T-helper 22 cell (primary cell): ENCODE measurements at places on chromosomes 3 and 15.

- no peak for DNase-seq
Measured at GRCh38 chr15:93929375-93930094, 301.8 kb upstream of the MCTP2 start.

DNA sequence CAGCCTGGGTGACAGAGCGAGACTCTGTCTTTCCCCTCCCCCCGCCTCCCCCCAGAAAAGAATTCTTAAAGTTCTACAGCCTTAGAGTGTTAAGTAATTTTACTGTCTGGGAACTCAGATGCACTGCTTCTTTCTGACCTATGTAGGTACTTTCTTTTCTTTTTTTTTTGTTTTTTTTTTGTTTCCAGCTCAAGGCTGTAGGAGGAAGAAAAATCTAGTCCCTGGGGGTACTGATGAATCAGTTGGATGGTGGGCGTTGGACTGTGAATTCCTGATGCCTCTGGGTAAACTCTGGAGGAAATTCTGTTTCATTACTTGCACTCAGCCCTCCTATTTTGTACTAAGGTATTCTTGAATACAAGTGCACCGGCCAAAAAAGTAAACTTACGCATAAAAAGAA is 10.8 kb downstream of the GHRL start:
- DNase-seq = no peak

DNA sequence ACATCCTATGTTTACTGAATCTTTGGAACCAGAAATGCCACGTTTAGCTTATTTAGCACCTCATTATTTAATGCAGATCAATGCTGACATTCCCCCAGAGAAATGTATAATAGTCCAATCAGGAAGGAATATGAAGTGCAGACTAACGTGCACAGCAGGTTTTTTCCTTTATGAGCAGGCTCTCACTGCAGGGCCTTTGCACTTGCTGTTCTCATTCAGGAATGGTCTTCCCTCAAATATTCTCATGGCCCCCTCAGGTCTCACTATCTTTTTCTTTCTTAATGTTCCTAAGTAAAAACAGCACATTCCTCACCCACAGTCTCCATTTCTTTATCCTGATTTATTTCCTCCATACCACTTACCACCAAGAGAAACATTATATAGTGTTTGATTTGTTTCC is 174.6 kb downstream of the FOXP1 start:
- no peak for DNase-seq

- no peak for DNase-seq
Measured at GRCh38 chr3:178277605-178278004, 258.6 kb upstream of the KCNMB2 start.

GRCh38 chr3:39284457-39284881 is 4.6 kb upstream of the CX3CR1 start:
- DNase-seq = no peak

DNA sequence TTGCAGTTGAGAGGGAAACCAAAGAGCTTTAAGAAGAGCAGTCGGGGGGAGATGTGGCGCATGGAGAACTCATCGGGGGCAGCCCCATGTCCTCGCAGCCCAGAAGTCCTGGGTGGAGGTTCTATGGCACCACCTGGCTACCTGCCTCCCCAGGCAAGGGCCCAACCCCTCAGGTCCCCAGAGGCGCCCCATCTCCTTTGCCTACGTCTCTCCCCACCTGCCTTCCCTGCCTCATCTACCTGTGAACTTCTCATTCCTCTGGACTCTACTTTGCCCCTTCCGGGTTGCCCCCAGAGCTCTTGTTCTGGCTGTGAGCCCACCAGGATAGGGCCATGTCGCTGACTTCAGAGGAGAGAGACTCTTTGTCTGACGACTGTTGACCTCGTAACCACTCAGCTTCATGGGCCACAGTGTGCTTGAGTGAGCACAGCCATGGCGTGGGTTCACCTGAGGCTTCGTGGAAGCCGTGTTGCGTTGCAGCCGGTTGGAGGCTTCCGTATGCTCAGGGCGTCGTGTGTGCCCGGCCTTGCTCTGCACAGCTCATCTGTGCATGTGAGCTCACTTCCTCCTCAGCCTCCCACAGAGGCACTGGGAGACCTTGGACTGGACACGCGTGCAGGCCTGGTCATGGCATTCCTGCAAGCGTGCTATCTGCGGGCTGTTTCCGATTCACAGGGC is 13.4 kb downstream of the APBA2 start:
- DNase-seq = no peak

DNA sequence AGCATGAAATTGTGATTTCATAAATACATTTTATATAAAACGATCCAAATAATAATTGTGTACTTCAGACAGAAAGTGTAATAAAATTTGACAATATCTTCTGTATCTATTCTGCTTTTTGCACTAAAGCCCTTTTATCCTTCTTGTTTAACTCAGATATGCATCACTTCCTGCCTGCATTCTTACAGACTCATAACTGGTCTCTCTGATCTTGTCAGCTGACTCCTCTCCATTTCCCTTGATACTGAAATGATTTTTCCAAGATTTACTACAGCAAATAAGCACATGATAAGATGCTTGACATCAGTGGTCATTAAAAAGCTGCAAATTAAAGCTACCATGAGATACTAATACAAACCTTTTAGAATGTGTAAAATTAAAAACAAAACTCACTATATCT is 25.3 kb upstream of the SI start:
- no peak for DNase-seq

GRCh38 chr3:71511037-71511436 is 72.5 kb downstream of the FOXP1 start:
- no peak for DNase-seq

- DNase-seq = no peak
Measured at GRCh38 chr3:36193448-36193847, 186.9 kb upstream of the STAC start.

DNA sequence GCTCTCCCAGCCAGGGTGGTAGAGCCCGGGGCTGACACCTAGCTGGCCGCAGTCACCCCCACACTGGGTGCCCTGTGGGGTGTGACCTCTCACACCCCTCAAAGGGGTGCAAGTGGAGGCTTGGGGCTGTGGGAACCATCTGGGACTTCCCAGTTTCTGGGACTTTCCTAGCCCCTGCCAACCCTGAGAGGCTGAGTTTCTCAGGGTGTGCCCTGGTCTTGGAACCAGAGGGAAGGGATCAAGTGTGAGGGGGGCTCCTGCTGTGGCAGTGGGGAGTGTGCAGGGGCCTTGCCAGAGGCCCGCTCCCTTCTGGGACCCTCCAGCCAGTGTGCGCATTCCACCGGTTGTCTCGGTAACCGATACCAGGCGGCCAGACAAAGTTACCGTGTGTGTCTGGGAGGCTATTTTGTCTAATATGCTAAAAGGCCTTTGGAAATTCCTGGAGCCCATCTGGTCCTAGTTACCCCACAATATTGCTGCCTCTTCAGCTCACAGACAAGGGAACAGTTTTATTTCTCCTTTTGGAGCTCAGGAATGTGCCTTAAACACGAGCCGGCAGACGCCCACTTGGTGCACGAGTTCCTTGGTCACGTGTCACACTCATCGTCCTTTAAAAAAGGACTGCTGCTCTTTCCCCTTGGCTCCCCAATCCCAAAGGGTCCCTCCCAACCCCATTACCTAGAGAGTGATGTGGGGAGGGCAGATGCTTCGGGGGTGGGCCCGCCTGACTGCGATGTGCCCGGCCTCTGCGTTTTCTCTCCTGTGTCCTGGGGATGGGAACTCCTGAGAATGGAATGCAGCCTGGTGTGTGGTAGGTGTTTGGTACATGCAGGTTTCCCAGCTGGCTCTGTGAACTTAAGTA is 33.2 kb downstream of the HDAC11 start:
- DNase-seq = no peak

GRCh38 chr15:86247249-86247955 is 167.7 kb downstream of the AGBL1 start:
- no peak for DNase-seq

DNA sequence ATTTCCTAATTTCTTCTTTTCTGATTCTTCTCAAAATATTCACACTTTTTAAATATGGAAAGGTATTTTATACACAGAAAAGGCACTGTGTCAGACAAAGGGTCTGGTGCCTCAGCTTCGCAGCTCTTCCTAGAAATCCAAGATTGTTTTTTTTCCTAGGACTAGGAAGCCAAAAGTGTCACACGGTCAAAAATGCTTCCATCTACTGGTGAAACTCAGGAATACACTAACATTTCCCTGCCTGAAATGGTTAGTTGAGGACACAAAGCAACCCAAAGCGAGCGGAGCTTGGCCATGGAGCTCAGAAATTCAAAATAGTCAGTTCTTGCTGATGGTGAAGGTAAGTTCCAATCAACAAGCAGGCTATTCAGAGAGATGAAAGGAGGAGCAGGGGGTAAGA is 426.5 kb upstream of the RASGRP1 start:
- no peak for DNase-seq

DNA sequence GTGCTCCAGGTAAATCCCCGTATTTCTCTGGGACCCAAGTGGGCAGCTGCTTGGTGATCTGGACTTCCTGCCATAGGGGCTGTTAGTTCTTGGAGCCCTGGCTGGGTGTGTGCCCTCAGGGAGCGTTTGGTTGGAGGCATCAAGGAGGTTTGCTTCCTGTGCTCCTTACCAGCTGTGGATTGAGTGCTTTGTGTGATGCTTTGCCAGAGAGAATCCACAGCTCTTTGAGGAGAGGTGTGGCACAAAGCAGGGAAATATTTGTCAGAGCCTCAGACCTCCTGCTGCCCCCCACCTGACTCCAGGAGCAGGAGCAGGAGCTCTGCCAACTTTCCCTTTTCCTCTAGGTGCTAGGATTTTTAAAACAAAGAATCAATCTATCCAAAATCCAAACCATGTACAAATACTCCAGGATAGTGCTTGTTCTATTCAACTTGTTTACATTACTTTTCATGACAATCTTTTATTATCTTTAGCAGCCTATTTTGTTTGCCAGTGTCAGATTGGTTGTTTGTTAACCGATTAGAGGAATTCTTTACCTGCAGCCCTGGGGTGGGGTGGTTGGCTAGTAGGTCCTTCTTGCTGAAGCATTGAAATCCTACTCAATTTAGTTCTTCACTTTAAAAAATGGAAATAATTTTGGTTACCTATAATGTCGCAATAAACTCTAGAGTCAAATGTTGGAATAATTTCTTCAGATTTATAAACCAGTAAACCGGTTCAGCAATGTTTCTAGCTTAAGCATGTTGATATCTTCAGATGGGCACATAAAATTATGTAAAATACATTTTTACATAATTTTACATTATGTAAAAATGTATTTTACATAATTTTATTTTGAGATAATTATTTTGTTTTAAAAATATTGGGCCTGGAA is 2.5 kb downstream of the CTDSPL start:
- no peak for DNase-seq

DNA sequence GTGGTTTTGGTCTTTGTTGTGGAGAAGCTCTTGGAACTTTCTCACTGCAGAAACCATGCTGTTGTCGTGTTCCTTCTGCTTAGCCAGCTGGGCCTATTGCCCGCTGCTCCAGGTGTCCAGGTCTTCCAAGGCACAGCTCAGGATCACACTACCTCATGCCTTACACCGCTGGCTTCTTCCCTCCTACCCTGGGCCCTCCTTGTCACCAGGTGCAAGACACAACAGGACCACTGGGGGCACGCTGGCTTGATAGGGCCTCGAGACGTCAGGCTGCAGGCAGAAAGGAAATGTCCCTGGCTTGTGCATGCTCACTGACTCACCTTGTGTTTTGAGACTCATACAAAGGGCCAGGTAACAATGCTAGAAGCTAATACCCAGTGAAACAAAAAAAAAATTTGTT is 32.3 kb downstream of the PAQR9 start:
- DNase-seq = no peak

GRCh38 chr15:89330119-89330518 is 4.5 kb downstream of the POLG start:
- DNase-seq = no peak

GRCh38 chr3:156236556-156237260 is 116.3 kb downstream of the KCNAB1 start:
- DNase-seq = no peak

DNA sequence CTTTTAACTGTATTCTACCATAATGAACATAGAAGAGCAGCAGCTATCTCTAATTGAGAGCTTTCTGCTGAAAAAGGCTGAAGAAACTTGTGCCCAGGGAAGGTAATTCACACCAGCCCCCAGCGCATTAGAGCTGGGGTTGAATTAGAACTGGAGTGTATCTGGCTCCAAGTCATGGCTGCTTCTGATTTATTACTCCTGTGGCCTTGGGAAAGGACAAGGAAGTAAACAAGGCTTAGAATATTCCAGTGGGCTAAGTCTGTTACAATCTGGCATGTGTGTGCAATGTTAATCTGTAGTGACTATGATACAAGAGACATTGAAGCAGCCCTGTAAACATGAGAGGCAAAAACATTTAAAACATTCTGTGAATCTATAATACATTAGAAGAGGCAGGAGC is 18.1 kb downstream of the CPA3 start:
- no peak for DNase-seq

DNA sequence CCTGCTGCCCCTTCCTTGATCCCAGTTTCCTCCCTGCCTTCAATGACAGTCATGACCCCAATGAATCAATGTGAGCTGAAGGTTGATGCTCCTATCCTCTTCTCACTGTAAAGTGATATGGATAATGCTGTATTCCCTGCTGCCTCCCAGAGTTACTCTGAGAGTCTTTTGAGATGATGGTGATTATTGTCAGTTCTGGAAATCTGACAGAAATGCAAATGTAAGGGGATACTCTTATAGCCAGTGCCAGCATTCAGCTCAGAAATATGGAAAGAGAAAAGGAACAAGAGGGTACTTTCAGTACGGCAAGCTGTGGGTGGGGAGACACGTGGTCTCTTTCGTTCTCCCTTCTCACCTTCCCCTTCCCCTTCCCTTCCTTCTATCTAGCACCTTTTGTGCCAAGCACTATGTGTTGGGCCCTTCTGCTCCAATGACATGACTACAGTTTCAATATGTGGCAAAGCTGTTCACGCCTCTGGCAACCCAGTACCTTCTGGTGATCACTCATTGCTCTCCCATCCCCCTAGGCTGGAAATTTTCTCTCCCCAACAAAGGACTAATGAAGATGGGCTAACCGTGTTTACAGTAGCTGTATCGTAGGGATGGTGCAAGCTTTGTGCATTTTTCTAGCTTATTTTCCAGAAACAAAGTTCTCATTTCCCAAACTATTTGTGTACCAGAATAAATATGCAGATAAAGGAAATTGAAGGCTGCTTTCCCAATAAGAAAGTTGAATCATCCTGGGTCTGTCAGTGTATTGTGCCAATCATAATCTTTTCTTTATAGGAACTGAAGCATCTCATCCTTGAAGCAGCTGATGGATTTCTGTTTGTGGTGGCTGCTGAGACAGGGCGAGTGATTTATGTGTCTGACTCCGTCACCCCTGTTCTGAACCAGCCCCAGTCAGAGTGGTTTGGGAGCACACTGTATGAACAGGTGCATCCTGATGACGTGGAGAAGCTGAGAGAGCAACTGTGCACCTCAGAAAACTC is 70.3 kb downstream of the ARNT2 start:
- DNase-seq = no peak

GRCh38 chr3:117955196-117955595 is 1079.5 kb downstream of the IGSF11 start:
- no peak for DNase-seq

DNA sequence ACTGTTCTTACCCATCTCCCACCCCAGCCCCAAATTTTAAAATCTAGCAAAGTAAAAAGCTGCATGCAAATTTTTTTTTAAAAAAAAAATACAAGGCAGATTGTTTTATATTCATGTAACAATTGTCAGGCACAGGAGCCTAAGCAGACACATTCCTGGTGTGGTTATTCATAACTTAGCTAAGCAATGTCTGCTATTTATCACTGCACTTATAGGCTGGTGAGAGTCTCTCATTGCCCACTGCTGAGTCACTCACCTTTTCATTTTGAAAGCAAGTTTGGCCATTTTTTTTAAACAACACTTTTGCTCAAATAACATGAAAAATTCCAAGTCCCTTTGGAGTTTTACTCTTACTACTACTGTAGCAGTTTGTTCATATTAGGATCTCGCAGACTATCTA is 413.9 kb downstream of the RBMS3 start:
- DNase-seq = no peak

GRCh38 chr3:859135-859534 is 233.7 kb upstream of the CNTN6 start:
- no peak for DNase-seq
